GM23248 (cell line): ENCODE measurements at places on chromosomes 13 and 19.

GRCh38 chr13:94057618-94058186 lies 421.8 kb downstream of the DCT start:
- DNase-seq = no peak

- no peak for DNase-seq
Observed at GRCh38 chr19:46710687-46711086, 6.2 kb downstream of the PRKD2 start.

GRCh38 chr13:20446405-20446804 lies 79.3 kb downstream of the CRYL1 start:
- DNase-seq = no peak

GRCh38 chr13:83622422-83622784 lies 259.9 kb downstream of the SLITRK1 start:
- peak; percentile 4 for DNase-seq

- DNase-seq = no peak
Observed at GRCh38 chr19:51120160-51120559, 4.5 kb upstream of the SIGLEC9 start.

DNA sequence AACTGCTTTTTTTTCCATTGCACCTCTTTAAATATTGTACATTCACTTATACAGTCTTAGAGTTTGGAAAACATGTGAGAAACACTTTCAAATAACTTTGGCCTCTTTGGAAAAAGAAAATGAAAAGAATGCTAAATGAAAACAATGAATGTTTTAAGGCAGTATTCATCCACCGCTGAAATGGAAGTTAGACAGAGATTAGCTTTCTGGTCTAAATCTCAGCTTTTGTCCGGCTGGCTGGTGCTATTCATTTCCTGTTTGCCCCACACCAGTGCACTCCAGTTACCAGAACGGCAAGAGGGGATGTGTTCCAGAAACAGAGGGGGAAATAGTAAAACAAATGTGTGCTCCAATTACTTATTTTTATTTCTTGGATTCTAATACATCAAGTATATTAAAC lies 1201.3 kb downstream of the EFNB2 start:
- DNase-seq = no peak

DNA sequence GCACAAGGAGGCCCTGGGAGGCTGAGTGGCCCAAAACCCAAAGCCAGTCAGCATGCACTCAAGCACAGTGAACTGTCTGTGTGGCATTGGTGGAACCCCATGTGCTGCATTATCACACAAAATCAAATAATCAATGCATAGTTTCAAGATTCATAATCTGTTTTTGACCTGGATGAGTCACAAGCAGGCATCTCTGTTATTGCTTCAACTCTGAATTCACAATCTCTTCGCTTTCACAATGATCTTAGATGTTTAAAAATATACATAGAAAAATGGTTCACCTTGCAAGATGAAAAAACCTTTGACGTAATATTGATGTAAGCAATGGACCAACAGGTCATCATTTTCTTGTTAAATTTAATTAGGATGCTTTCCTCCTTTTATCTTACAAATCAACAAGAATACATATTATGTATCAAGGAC lies 455.4 kb downstream of the IRS2 start:
- DNase-seq = peak; percentile 53

GRCh38 chr19:46514589-46515289 lies 19.1 kb upstream of the PNMA8B start:
- no peak for DNase-seq

- no peak for DNase-seq
Observed at GRCh38 chr19:2787115-2787514, 1.8 kb downstream of the THOP1 start.

DNA sequence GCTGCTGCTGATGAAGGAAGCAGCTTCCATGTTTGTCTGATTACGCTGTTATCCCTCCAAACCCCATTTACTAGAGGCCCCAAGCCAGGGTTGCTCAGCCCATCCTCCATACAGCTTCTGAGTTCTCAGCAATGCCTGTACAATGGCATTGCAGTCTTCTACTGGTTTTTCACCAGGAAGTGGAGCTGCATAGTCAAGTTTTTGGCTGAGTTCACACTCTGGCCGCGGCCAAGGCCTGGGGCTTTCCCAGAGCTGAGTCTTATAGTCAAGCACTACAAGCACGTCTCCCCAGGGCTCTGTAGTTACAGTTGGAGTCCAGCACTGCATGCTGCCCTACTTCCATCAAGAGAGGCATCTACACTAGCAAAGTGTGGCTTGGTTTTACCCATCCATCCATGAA lies 182.5 kb downstream of the POU4F1 start:
- DNase-seq = no peak

- DNase-seq = no peak
Observed at GRCh38 chr13:50236898-50237318, 221.7 kb downstream of the KCNRG start.

DNA sequence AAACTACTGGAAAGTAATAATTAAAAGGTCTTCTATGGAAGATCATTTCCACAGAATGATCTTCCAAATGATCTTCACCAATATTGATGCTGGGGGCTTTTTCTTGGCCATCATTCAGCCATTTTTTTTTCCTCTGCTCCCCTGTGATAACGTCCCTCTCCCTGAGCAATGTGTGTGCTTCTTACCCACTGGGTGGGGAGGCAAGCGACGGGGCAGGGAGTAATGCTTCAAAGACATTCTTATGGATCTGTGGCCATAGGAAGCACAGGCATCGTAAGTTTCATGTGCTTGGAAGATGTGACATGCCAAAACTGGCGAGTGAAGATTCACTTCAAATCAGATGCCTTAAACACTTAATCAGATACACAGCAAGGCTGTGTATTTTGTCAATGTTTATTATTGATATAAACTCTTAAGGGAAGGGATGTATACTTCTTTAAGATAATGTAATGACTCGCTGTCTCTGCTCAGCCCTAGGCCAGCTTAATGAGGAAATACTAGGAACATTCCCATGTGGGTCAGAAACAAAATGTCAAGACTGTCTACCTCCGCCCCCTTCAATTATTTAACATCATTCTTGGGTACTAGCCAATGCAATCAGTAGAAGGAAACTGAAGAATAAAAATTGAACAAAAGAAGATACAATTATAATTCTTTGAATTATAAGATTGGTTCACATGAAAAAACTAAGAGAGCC lies 34.1 kb upstream of the SERPINE3 start:
- peak; percentile 23 for DNase-seq

- DNase-seq = no peak
Observed at GRCh38 chr13:70390968-70391367, 282.7 kb upstream of the KLHL1 start.

DNA sequence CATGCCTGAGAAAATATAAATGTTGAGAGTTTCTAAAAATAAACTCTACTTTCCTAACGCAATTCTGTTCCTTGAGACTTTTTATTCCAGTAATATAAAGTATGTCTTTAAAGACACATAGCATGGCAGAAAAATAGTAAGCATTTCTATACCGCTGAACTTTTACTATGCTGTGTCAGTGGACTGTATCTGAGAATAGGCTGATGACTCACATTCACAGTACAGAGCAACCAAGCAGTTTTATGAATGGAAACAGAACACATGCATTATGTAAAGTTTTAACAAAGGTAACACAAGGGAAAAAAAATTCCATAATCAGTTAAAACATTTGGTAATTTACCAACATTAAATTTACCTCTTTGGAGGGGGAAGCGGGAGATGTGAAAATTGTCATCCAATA lies 38.4 kb downstream of the ZDHHC20 start:
- DNase-seq = peak; percentile 61

DNA sequence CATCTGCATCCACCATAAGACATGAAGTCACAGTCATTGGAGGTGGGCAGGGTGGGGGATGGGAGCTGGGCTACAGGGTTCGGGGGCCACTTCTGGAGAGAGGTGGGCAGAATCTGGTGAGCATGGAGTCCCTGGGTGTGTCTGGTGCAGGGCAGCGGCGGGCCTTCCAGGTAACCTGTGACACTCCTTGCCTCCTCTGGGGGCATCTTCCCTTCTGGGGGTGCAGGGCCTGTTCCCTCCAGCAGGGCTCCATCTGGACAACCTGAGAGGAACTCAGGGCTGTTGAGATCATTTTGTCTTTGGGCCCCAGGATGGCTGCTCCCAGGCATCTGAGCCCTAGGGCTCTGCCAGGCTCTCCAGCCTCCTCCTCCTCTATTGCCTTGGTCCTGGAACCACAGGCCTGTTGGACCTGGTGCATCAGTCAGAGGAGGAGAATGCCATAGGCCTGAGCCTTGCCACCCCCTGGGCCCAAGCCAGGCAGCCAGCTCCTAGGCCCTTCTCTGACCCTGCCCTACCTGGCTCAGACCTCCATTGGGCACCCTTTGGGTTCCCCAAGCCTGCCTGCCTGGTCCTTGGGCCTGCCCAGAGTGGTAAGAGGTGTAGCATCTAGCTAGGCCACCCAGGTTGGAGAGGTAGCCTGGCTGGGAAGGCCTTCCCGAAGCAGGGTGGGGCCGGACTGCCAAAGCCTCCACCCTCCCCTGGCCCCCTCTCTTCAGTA lies 13.4 kb downstream of the LYL1 start:
- peak; percentile 69 for DNase-seq

DNA sequence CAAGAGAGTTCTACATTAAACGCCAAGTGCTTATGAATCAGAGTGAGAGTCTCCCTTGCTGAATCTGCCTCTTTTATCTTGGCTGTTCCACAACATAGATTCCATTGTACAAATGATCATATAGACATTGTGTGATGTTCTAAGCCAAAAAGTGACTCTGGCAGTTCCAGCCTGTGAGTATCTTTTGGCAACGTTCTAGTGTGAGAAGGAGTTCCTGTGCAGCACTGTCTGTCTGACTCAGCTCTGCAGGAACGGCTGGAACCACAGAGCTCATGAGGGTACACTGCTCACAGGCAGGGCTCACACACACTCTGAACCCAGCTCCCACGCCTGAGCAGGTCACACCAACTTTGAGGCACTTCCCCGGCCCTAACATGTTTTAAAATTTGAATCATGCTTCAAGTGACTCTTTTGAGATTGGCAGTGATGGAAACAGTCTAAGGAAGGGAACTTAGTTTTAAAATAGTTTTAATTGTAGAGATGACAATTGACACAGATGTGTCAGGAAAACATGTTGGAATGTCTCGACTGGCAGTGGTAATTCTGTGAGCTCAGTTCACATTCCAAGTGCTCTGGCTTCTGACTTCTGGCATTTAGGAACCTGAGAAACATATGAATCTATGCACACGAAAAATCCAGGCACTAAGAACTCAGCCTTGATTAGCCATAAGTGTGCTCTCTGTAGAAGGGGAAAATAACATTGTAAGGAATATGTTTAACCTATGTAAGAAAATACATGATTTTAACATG lies 272.0 kb downstream of the UQCRFS1 start:
- DNase-seq = peak; percentile 90

DNA sequence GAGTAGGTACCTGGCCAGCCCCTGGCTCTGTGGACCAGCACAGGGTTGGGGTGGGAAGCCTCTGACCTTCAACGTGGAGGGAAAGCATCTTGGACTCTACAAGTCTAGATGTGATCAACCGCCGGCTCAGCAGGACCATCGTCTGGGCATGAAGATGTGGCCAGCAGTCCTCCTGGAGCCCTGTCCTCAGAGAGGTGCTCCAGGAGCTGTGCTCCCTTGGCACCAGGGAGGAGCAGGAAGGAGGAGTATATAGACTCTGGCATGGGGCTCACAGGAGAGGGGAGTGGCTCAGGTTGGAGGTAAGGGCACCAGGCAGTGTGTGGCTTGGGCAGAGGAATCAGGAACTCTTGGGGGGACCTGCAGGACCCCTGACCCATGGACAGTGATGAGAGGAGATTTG lies 18.3 kb upstream of the ISYNA1 start:
- DNase-seq = no peak

- no peak for DNase-seq
Observed at GRCh38 chr13:64617231-64617630, 2612.9 kb downstream of the PCDH9 start.

GRCh38 chr13:21583478-21583877 lies 20.5 kb downstream of the MICU2 start:
- no peak for DNase-seq

- DNase-seq = no peak
Observed at GRCh38 chr13:74423434-74423833, 289.2 kb upstream of the KLF12 start.

- DNase-seq = no peak
Observed at GRCh38 chr19:51123381-51123800, 1.3 kb upstream of the SIGLEC9 start.

- no peak for DNase-seq
Observed at GRCh38 chr13:48265217-48265815, 32.3 kb downstream of the ITM2B start.

GRCh38 chr13:97100821-97101220 lies 106.5 kb upstream of the OXGR1 start:
- DNase-seq = no peak

GRCh38 chr19:39351537-39352064 lies 9.4 kb downstream of the SAMD4B start:
- peak; percentile 74 for DNase-seq

DNA sequence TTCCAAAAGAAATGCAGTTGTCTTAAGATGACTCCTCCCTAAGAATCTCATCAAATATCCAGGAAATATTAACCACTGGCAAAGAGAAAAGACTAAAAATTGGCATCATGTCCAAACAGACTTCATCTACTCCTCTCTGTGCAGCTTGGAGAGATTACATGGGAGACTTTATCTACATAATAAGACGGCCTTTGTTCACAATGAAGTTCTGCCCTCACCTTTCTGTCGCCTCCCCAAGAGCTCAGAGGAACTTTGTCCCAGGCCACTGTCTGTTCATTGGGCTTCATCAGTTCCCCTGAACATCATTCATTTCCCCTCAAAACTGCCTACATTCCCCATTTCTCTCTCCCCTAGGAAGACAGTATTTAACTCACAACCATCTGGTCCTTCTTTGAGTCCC lies 22.4 kb upstream of the MRI1 start:
- DNase-seq = no peak

- DNase-seq = no peak
Observed at GRCh38 chr19:20558011-20558410, 7.6 kb downstream of the ZNF737 start.

DNA sequence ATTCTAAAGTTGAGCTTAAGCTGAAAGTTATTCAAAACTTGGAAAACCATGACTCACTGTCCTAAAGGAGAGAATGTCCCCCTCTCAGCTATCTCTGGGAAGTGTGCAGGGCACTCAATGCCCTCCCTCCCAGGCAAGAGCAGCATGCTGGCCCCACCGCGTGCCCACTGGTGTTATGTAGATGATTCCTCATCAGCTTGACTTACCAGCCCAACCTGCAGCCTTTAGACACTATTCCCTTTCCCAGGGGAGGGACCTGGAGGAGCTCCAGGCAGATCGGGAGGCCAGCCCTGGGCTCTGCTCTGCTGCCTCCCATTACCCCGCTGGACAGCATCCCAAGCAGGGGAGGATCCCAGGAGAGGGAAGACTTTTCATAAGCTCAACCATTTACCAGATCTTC lies 124.6 kb downstream of the FGF14 start:
- DNase-seq = no peak
